ENCODE measurements at places on chromosomes 12 and 14.

DNA sequence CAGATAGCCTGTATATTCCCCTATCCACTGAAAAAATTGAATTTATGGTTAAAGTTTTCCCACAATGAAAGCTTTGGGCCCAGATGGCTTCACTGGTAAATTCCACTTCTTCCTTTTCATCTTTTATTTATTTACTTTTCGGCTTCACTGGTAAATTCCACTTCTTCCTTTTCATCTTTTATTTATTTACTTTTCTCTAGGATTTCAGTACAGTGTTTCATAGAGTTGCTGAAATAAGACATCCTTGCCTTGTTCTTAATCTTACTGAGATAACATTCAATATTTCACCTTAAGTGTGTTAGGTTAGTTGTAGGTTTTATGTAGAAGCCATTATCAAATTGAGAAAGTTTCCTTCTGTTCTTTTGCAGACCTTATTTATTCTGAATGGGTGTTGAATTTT lies 18.9 kb upstream of the KLRG1 start:
- DNase-seq = no peak

- DNase-seq = no peak
Observed at GRCh38 chr12:230925-231671, 17.1 kb upstream of the SLC6A12 start.

DNA sequence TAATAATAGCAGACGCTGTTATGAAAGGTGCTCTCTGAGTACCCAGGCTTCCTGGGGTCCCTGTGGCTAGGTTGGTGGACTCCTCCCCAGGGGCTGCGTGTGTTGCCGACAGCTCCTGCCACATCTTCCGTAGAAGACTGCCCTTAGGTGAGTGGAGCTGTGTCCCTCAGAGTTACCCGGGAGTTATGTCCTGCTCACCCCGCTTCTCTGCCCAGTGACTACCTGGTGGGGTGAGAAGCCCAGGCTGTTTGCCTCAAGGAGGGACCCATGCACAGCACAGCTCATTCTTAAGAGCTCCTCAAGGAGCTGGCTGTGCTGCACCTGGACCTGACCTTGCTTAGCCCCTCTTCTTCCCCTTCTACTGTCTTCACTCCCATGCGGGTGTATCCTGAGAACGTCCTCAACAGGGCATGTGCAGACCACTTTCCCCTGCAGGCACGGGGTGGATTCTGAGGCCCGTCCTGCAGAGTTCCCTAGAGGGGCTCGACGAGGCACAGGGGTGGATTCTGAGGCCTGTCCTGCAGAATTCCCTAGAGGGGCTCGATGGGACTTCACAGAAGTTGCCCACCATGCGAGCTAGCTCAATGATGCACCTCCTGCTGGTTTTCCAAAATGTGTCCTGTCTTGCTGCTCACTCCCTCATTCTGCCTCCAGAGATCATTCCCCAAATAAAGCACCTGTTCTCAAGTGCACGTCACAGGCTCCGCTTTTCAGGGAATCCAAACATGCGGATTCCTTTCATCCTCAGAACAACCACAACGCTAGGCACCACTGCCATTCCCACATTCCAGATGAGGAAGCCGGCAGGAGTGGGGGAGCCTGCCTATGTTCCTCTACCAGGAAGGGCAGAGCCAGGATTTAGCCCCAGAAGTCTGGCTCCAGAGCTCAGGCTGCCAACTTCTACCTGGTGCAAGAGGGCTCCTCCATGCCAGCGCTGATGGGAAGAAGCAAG lies 231.9 kb downstream of the GLT1D1 start:
- DNase-seq = no peak

GRCh38 chr12:2691006-2691344 lies 103.8 kb upstream of the FKBP4 start:
- DNase-seq = no peak

DNA sequence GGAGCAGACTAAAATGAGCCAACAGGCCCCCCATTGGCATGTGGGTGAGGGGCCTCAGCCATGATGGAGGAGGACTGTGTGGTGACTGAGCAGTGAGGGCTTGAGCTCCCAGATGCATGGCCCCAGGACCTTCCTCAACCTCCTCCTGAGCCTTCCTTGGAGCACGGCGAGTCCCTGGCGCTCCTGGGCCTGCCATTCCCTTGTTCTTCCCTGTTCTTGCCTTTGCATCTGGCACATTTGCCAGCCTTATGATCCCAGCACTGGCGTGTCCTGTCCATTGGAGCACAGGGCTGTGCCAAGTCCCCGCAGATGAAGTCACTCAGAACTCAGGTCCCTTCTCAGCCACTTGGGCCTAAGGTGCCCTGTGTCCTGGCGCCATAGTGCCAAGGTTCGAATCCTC lies 40.3 kb upstream of the MEG3 start:
- no peak for DNase-seq

DNA sequence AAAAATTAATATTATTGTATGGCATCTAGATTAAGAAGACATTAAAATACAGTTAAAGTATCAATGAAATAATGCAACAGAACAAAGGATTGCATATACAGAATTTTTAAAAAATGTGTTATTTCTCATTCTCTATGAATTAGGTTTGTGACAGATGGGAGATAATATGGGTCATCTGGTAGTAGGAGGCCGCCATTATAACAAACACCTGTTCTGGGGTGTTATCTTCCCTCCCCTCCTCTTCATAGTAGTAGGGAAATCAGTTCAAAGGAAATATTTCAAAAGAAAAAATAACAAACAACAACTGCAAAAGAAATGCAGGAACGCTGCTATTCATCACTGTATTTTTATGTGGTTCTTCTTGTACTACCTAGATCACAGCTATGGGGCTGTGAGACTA lies 187.0 kb upstream of the ATP2B1 start:
- DNase-seq = no peak

- DNase-seq = no peak
Observed at GRCh38 chr14:94517248-94517640, 8.0 kb upstream of the SERPINA12 start.

All from hepatic stellate cell (primary cell).